Adrenal gland (tissue), 19 donors: ENCODE measurements at places on chromosomes 3 and 15. TPM values are rescaled to one million over a fixed set of nuclear protein-coding genes. Genes with fewer than 3 reads are reported as not detected.

TARS3 gene
- 14.6 TPM for polyA plus RNA-seq

TRIM71 gene
- not detected for polyA plus RNA-seq

C3orf70 gene
- 0.67 TPM for polyA plus RNA-seq

CELSR3 gene
- polyA plus RNA-seq = 23.5 TPM

ERC2 gene
- polyA plus RNA-seq = 0.47 TPM

BFSP2 gene
- not detected for polyA plus RNA-seq

SHC4 gene
- 1.0 TPM for polyA plus RNA-seq

SEMA3B gene
- polyA plus RNA-seq = 496 TPM

SLC35G2 gene
- polyA plus RNA-seq = 16.9 TPM

CHST2 gene
- polyA plus RNA-seq = 2.2 TPM

ZNF662 gene
- 5.4 TPM for polyA plus RNA-seq

STAB1 gene
- 33.9 TPM for polyA plus RNA-seq

GCNT3 gene
- 0.08 TPM for polyA plus RNA-seq

TMCO5A gene
- polyA plus RNA-seq = not detected

PTPN9 gene
- polyA plus RNA-seq = 6.1 TPM

GNAT1 gene
- polyA plus RNA-seq = not detected

SOX2 gene
- polyA plus RNA-seq = 0.40 TPM

NOX5 gene
- 1.4 TPM for polyA plus RNA-seq

SAMMSON gene
- not detected for polyA plus RNA-seq

SPTSSB gene
- 0.13 TPM for polyA plus RNA-seq

ITIH3 gene
- polyA plus RNA-seq = 0.97 TPM

ANKUB1 gene
- not detected for polyA plus RNA-seq
